Liver (tissue), 10 donors: ENCODE measurements at places on chromosomes 13 and 19. TPM values are rescaled to one million over a fixed set of nuclear protein-coding genes. Genes with fewer than 3 reads are reported as not detected.
A peak's percentile ranks its signal among the peaks of the same experiment; 100 is the strongest.

DNA sequence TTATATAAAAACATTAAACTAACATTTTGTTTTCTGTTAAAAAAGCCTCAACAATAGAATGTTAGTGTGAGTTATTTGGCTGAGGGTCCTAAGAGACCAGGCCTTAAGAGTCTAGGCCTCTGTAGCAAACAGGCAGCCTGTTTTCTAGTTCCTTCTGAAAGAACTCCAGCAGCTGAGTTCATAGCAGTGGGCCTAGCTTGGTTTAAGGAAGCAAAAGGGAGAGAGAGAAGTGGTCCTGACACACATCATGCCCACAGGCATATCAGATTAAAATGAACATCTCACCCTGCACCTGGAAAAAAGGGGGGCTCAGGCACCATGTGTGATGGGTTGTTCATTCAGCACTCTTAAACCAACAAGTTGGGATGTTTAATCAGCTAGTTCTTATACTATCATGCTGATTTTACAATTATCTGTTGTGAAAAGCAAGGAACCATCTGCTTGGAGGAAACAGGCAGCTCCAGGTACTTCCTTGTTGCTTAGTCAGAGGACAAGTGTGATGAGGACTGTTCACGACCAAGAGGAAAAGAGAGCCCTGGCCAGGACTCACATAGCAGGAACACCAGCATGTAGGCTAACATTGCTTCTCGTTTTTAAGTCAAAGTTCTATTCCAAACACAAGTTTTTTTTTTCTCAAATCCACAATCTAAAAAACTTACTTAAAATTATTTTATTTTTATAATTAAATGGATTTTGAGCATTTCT lies 81.3 kb upstream of the FRY start:
- H3K27ac ChIP-seq = no peak overlapping the region
- H3K4me3 ChIP-seq = no peak overlapping the region
- no peaks in the 10 kb centered on the region for H3K27me3 ChIP-seq
- no peaks in the 10 kb centered on the region for H3K36me3 ChIP-seq
- peaks cover under 1% of the 10 kb centered on the region for H3K4me1 ChIP-seq

DNA sequence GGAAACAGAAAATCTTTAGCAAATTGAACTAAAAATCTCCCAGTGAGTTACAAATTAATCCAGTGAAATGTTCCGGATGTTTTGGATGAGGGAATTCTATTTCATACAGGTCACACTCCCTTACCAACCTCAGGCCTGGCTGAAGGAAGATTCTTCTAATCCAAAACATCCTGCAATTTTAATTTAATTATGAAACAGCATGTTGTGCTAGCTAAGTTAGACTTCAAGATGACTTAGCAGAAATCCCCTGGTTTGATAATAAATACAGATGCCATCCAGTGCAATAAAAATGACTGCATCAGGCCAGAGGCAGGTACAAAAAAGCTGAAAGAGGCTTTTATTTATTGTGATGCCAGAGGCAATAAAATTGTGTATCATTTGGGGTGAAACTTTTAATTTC lies 96.7 kb upstream of the CLDN10 start:
- no peak overlapping the region for H3K4me3 ChIP-seq
- DNase-seq = no peak
- no peaks in the 10 kb centered on the region for H3K36me3 ChIP-seq
- no peaks in the 10 kb centered on the region for H3K27me3 ChIP-seq

DNA sequence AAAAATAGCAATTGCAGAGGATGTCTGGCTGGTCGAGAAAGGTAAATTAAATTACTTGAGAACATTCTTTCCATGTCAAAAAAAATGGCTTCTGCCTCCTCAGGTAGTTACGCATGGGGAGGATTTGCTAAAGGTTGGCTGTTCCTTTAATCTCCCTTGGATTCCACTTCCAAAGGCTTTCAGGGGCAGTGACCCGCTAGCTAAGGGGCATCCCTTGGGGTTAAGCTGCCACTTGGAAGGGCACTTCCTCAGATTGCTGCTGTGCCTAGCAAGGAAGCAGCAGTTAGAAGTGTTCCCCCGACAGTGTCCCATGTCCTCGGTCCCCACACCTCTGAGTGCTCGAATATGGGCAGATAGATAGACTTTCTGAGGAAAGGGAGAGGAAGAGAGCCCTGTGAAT lies 108.5 kb downstream of the RGCC start:
- DNase-seq = no peak
- peaks cover 6% of the 10 kb centered on the region for H3K36me3 ChIP-seq
- no peaks in the 10 kb centered on the region for H3K27me3 ChIP-seq
- no peak overlapping the region for H3K27ac ChIP-seq
- no peak overlapping the region for H3K4me3 ChIP-seq

GRCh38 chr13:111425326-111425725 lies 104.9 kb downstream of the TEX29 start:
- no peak for DNase-seq
- H3K27ac ChIP-seq = no peak overlapping the region
- no peaks in the 10 kb centered on the region for H3K4me1 ChIP-seq
- H3K27me3 ChIP-seq = no peaks in the 10 kb centered on the region
- H3K4me3 ChIP-seq = no peak overlapping the region

- H3K4me1 ChIP-seq = no peaks in the 10 kb centered on the region
- no peaks in the 10 kb centered on the region for H3K27me3 ChIP-seq
- no peaks in the 10 kb centered on the region for H3K36me3 ChIP-seq
- H3K4me3 ChIP-seq = no peak overlapping the region
- H3K27ac ChIP-seq = no peak overlapping the region
Measured at GRCh38 chr19:40499320-40499719, 32.5 kb downstream of the SPTBN4 start.

- H3K4me3 ChIP-seq = peak overlapping the region; percentile 96
- no peaks in the 10 kb centered on the region for H3K36me3 ChIP-seq
- H3K27me3 ChIP-seq = no peaks in the 10 kb centered on the region
- peak overlapping the region; percentile 98 for H3K27ac ChIP-seq
- peak; percentile 43 for DNase-seq
- H3K4me1 ChIP-seq = peaks cover 11% of the 10 kb centered on the region
Measured at GRCh38 chr19:13150931-13151604, 857 bp downstream of the IER2 start.

GRCh38 chr19:51120160-51120559 lies 4.5 kb upstream of the SIGLEC9 start:
- no peak for DNase-seq
- H3K27me3 ChIP-seq = no peaks in the 10 kb centered on the region
- H3K4me3 ChIP-seq = no peak overlapping the region
- H3K36me3 ChIP-seq = no peaks in the 10 kb centered on the region
- H3K4me1 ChIP-seq = no peaks in the 10 kb centered on the region

- H3K4me3 ChIP-seq = no peak overlapping the region
- no peaks in the 10 kb centered on the region for H3K27me3 ChIP-seq
- H3K4me1 ChIP-seq = no peaks in the 10 kb centered on the region
- no peak overlapping the region for H3K27ac ChIP-seq
- H3K36me3 ChIP-seq = no peaks in the 10 kb centered on the region
- no peak for DNase-seq
Measured at GRCh38 chr13:97135883-97136282, 86.2 kb upstream of the MBNL2 start.

- no peak for DNase-seq
- H3K27me3 ChIP-seq = no peaks in the 10 kb centered on the region
- peaks cover 24% of the 10 kb centered on the region for H3K36me3 ChIP-seq
- no peak overlapping the region for H3K27ac ChIP-seq
- no peak overlapping the region for H3K4me3 ChIP-seq
Measured at GRCh38 chr13:97376981-97377380, 57.0 kb upstream of the RAP2A start.

GRCh38 chr19:9144920-9145319 lies 4.7 kb downstream of the ZNF317 start:
- no peak for DNase-seq
- H3K4me1 ChIP-seq = no peaks in the 10 kb centered on the region
- H3K4me3 ChIP-seq = peak overlapping the region; percentile 35
- H3K27me3 ChIP-seq = no peaks in the 10 kb centered on the region
- H3K27ac ChIP-seq = no peak overlapping the region

DNA sequence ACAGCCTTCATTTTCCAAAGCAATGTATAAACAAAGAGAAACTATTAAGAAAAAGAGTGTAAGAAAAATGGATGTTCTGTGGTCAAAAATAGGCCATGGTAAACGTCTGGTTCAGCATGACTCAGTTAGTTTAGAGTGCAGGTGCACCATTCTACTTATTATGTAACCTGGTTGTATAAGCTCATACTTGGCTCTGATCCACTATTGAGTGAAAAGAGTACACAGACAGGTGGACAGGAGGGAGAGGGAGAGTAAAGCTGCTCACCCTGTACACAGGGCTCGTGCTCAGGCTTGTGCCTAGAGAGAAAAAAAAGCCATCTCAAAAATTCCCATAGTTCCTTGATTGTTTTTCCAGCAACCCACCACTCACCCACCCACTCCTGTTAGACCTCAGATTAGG lies 85.8 kb upstream of the ZNF91 start:
- DNase-seq = no peak
- no peaks in the 10 kb centered on the region for H3K27me3 ChIP-seq
- no peaks in the 10 kb centered on the region for H3K4me1 ChIP-seq
- H3K36me3 ChIP-seq = no peaks in the 10 kb centered on the region

DNA sequence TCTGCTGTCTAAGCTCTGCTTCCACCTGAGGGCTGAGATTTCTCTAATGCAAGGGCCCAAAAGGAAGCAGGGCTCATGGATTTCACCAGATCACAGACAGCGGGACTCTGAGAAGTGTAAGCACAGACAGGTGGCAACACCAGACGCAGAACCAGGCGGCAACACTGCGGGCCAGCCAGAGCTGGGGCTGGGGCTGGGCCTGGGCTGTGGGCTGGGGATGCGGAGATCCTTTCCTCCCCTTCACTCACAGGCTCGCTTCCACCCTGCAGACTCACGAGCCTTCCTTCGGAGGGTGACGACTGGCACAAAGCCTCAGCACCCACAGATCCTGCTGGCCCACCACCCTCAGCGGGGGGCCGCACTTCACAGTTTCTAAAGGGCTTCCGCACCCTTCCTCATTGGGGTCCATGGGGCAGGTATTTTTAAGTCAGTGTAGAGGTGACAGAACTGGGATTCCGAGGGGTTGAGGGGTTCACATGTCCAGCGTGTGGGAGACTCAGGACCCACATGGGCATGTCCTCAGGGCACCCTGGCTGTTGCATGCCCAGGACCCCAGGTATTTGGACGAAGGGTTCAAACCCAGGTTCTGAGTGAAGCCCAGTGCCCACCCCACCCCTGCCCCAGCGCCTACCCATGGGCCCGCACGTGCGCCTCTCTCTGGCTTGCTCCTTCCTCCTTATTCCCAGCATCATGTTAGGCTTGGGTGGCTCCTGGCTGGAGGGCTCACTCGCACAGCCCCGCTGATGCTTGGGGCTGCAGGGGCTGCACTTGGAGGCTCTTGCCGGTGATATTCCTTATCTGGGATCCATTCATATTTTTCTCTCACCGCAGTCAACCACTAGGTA lies 137.3 kb upstream of the GPR12 start:
- H3K36me3 ChIP-seq = no peaks in the 10 kb centered on the region
- no peak overlapping the region for H3K27ac ChIP-seq
- H3K4me1 ChIP-seq = no peaks in the 10 kb centered on the region
- no peak overlapping the region for H3K4me3 ChIP-seq
- DNase-seq = no peak
- peaks cover 4% of the 10 kb centered on the region for H3K27me3 ChIP-seq

DNA sequence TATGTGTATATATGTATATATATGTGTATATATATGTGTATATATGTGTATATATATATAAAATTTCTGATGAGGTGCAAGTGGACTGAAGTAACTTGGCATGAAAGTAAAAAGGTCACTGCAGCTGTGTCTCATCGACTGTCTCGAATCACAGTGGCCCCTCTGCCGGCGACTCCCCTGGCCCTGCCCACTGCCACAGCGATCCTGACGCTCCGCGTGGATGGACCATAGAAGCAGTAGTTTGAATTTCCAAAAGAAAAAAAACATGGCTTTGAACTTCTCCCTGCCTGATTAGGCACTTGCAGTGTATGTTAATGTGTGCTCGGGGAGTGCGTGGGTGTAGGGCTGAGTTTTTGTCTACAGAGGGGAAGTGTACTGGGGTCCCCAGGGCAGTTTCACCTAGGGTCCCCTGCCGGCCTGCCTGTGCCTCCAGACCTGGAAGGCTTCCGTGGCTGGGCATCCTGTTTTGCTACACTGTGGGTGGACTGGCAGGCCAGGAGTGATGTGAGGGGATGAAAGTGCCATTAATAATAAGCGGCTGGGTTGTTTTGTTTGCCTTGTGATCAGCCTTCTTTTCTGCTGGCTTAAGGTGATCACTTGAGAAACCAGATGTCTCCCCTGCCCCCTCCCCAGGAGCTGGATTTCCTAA lies 10.8 kb downstream of the ZIC5 start:
- DNase-seq = no peak
- H3K36me3 ChIP-seq = no peaks in the 10 kb centered on the region
- H3K4me1 ChIP-seq = peaks cover 22% of the 10 kb centered on the region
- H3K27me3 ChIP-seq = peaks cover 3% of the 10 kb centered on the region

DNA sequence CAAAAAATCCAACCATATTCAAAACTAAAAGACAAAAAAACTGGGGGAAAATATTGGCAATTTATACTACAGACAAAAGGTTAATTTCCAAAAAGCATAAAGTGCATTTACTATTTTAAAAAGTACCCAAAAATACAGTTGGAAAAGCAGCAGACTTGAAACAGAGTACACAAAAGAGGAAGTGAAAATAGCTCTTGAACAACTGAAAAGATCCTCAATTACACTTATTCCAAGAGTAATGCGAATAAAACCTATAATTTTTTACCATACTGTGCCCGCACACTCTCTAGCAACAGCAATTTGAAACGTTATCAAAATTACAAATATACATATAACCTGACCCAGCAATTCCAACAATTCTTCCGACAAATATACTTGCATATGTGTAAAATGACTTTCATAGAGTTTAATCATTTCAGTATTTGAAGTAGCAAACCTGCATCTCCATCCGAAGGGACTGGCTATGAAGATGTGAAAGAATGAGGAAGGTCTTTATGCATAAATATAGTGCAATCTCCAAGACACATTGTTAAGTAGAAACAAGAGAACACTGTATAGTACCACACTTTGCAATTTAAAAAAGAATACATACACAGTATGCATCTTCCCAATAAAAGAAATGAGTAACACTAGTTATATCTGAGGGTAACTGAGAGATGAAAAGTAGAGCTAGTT lies 25.4 kb downstream of the ALG5 start:
- peaks cover under 1% of the 10 kb centered on the region for H3K36me3 ChIP-seq
- no peaks in the 10 kb centered on the region for H3K4me1 ChIP-seq
- H3K4me3 ChIP-seq = no peak overlapping the region
- H3K27me3 ChIP-seq = no peaks in the 10 kb centered on the region

DNA sequence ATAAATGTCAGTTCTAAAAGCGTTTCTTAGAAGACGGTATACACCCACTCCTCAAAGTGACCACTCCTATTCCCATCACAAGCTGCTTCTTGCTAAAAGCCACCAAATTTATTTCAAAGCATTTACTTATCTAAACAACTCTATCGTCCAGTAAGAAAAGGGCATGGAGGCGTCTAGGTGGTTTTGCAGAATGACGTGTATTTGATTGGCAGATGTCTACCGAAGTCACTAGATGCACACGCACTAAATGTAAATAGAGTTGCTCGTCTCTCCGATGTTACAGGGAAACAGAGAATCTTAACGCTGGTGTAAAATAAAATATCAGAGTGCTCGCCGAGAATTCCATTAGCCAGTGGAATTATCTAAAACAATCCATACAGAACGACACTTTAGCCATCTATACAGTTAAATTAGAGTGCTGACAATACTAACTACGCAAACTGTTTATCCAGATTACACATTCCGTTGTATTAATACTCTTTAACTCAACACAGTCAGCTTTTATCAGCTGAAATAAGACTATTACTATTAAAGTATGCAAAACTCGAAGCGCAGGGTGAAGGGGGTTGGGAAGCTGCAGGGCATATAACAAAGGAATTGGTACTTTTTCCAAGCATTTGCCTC lies 1.9 kb downstream of the KLF12 start:
- H3K27ac ChIP-seq = peak overlapping the region; percentile 77
- no peak for DNase-seq
- H3K4me1 ChIP-seq = peaks cover 55% of the 10 kb centered on the region
- no peaks in the 10 kb centered on the region for H3K36me3 ChIP-seq

The ZNF682 gene
- 1.3 TPM for polyA plus RNA-seq

The KLHL1 gene
- not detected for polyA plus RNA-seq

The DAND5 gene
- polyA plus RNA-seq = not detected

The RFPL4A gene
- polyA plus RNA-seq = 0.82 TPM

The POU4F1 gene
- not detected for polyA plus RNA-seq
